Motor neuron (in vitro differentiated cells): ENCODE measurements at places on chromosomes 12 and 14. TPM values are rescaled to one million over a fixed set of nuclear protein-coding genes. Genes with fewer than 3 reads are reported as not detected.

- peak; percentile 19 for ATAC-seq
Measured at GRCh38 chr12:88420457-88420856, 159.8 kb downstream of the KITLG start.

GRCh38 chr12:119710374-119710964, 42.5 kb downstream of the PRKAB1 start:
- no peak for ATAC-seq

- ATAC-seq = no peak
Measured at GRCh38 chr12:40672741-40673271, 19.4 kb upstream of the CNTN1 start.

- peak; percentile 47 for ATAC-seq
Measured at GRCh38 chr12:78208092-78208491, 377.4 kb downstream of the NAV3 start.

DNA sequence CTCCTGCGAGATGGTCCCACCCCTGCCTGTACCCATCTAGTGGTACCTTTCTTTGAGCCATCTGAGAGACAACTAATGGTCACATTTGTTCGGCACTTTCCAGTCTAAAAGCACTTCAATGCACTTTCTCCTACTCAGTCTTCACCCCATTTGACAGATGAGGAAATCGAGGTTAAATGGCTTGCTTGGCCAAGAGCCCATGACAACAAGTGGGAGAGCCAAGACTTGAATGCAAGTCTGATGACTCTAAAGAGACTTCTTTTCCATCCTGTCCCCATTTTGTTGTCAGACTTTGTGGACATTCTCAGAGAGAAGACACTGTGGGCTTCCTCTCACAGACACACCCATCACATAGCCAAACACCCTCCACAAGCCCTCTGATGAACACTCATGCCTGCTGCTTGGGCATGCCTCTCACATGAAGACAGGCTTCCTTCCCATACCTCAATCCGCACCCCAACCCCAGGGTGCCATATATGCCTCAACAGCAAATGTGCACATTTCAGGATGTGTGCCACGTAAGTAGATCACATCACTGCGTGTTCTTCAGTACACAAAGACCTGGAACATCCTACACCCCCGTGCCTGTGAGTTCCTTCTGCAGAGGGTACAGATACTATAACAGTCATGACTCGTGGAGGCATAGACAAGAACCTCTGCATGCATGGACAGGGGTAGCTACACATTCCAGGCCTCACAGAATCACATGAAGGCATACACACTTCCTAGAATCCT, 805 bp downstream of the MYH7 start:
- ATAC-seq = no peak

DNA sequence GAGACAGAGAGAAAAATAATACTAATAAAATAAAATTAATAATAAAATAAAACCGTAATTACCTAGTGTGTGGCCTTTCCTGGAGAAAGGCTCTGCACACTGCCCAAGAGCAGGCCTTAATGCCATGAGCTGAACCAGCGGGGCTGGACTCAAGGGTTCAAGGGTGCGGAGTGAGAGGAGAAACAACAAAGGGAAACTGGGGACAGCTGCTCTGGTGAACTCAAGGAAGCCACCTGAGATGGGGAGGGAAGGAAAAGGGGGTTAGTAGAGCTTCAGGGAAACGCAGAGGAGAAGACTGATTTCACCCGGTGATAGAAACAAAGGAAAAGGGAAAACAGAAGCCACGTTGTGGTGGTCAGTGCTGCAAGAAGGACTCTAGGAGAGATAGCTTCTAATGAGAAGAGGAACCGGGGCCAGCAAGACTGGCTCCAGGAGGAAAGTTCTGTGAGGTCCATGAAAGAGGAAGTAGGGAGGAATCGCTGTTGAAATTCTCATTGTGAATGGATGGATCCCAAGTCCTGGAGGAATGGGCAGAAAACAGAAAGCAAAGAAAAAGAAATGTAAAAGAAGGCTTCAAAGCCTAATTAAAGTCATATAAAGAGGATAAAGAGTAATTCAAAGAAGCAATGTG, 48.3 kb upstream of the BCL2L14 start:
- ATAC-seq = no peak

- ATAC-seq = no peak
Measured at GRCh38 chr12:14540801-14541462, 26.8 kb downstream of the PLBD1 start.

The TOGARAM1 gene
- 29.9 and 37.4 TPM in 2 replicates for total RNA-seq

- ATAC-seq = no peak
Measured at GRCh38 chr14:48391661-48392060, 716.3 kb upstream of the MDGA2 start.

DNA sequence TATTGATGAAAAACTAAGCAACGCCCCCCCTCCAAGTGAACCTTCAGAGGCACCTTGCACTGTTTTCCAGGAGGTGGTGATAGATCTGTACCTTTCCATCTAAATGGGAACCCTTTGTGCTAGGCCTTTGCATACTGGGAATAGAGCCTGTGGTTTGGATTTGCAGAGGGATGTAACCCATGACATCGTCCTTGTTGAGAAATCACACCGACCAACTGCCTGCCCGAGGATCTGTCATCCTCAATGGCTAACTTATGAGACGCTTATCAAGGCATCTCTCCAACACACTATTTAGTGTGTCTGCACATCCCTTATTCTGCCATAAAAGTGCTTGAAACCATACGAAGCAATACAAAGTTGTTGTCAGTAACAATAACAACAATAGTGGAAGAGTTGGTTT, 22.9 kb downstream of the NTN4 start:
- ATAC-seq = no peak

GRCh38 chr12:5232291-5232690, 188.6 kb downstream of the KCNA5 start:
- ATAC-seq = no peak

- ATAC-seq = no peak
Measured at GRCh38 chr14:24270537-24271133, 762 bp downstream of the RABGGTA start.

GRCh38 chr12:60123557-60123956, 527.7 kb downstream of the SLC16A7 start:
- peak; percentile 75 for ATAC-seq

The GLIPR1L1 gene
- not detected in 2 replicates for total RNA-seq

DNA sequence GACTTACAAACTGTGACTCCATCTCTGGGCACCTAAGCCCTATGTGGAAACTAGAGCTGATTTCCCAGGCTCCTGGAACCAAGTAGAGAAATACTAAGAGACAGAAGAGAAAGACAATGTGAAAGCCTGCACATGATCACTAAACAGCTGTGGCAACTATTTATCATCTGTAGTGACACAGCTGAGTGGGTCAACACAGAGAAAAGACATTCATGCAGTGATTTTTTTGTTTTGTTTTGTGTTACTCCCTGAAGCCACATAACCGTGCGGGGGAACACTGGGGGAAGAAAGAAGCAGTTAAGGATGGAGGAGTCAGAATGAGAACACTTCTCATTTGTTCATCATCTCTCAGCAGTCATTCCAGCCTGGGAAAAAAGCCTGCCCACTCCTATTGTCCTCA, 1.5 kb downstream of the PRR4 start:
- ATAC-seq = no peak

DNA sequence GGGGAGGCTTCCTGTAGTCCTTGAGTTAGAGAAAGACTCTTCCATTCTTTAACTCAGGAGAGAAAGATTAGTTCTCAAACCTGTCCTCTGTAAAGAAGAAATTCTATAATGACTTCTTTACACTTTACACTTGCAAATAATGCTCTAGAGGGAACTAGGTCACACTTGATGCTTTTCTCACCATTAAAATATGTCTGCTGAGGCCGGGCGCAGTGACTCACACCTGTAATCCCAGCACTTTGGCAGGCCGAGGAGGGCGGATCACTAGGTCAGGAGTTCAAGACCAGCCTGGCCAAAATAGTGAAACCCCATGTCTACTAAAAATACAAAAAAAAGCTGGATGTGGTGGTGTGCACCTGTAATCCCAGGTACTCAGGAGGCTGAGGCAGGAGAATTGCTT, 6.3 kb downstream of the NTN4 start:
- no peak for ATAC-seq

DNA sequence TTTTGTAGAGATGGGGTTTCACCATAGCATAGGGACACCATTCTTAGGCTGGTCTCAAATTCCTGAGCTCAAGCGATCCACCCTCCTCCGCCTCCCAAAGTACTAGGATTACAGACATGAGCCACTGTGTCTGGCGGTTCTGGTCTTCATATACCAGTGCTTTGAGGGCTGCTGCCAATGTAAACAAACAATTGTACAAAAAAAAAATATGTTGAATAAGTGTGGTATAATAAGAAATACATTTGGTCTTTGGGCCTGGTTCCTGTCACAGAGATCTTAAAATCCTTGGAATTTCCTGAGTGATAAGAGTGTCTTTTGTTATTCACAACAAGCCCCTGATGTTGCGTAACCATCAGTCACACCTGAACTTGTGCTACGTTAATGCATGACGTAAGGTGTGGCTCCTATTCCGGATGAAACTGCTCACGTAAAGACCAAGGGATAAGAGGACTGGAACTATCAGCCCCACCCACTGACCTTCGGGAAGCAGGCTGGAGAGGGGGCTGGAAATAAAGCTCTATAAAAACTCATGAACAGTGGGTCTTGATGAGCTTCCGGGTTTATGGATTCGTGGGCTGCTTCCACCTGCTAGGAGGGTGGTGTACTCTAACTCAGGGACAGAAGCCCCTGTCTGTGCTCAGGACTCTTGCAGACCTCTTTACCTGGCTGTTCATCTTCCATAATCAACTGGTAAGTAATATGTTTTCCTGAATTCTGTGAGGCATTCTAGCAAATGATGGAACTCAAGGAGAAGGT, 16.5 kb upstream of the RIMKLB start:
- ATAC-seq = peak; percentile 28

- ATAC-seq = peak; percentile 93
Measured at GRCh38 chr12:131642101-131642540, 68.8 kb upstream of the SFSWAP start.

The C12orf54 gene
- total RNA-seq = 0.73 and 0.78 TPM in 2 replicates

The BDKRB1 gene
- 0.21 and 0.27 TPM in 2 replicates for total RNA-seq

- ATAC-seq = peak; percentile 64
Measured at GRCh38 chr14:103594265-103594664, 31.5 kb downstream of the COA8 start.

DNA sequence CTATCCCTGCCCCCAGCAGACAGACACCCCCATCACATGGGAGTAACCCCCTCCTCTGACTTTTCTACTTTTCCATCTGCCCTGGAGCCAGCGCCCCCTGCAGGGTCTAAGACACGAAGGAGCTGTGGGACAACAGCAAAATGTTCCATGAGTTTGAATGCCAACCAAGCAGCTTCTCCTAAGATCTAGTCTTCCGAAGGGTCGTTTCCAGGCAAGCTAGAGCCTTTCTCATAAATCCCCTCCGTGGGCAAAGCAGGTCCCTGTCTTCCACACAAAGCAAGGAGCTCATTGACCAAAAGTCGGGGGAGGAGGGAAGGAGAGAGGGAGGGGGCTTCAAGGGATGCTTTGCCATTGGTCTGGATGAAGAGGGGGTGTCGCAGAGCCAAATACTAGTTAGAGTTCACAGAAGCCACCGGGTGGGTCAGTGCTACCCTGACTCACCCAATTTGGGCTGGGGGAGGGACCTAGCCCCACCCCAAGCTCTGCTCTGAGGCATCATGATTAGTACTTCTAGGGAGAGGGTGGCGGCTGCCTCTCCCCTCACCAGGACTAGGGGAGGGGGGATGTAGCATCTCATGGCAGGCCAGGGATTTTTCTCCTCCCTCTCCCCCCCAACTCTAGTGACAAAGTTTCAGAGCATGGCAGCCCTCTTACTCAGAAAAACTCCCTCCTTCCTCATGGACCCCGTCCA, 1.6 kb downstream of the MSI1 start:
- no peak for ATAC-seq

The OR6C2 gene
- 0.41 TPM in 1 of 2 replicates, not detected in the other for total RNA-seq

DNA sequence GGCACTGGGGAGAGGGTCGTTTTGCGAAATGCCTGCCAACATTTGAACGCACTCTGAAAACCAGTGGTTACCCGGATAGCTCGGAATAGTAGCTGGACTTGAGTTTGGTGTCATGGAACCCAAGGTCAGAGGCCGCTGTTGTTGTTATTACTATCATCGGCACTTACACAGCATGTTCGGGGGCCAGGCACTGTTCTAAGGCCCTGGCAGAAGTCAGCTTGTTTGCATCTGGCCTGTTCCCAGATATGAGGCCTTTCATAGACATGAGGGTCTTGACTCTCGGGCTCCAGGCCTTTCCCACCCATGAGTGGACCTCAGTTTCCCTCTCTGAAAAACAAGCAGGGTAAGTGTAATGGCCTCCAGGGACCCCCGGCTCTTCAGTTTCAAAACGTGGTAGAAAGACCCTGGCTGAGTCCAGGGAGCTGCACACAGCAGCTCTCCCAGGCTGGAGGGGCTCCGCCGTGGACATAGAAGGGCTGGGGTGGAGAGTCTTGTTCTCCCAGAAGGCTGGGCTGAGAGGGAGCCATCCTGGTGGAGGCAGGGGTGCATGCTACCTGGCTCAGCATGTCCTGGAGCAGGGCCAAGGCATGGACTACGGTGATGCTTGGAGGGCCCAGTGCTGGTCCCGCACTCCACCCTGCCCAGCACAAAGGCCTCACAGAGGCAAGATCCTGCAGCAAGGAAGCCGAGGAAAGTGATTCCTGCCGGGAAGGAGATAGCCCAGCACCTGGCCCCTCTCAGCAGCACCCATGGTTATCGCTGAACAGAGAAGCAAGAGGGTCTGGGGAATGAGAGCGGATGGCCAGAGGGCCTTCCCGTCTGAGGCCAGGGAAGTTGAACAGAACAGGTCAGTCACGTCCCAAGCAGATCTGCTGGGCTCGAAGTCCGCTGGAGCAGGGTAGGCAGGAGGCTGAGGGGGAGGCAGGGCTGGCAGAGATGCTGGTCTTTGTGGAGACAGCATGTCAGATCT, 63.5 kb upstream of the C14orf180 start:
- no peak for ATAC-seq

- ATAC-seq = peak; percentile 11
Measured at GRCh38 chr14:59342516-59343484, 122.4 kb downstream of the GPR135 start.

GRCh38 chr12:77013091-77013490, 52.3 kb downstream of the E2F7 start:
- no peak for ATAC-seq
